ENCODE measurements at places on chromosomes 1 and 21. TPM values are rescaled to one million over a fixed set of nuclear protein-coding genes. Genes with fewer than 3 reads are reported as not detected.

GRCh38 chr1:38305666-38306065 lies 259.1 kb upstream of the POU3F1 start:
- no peak for DNase-seq

DNA sequence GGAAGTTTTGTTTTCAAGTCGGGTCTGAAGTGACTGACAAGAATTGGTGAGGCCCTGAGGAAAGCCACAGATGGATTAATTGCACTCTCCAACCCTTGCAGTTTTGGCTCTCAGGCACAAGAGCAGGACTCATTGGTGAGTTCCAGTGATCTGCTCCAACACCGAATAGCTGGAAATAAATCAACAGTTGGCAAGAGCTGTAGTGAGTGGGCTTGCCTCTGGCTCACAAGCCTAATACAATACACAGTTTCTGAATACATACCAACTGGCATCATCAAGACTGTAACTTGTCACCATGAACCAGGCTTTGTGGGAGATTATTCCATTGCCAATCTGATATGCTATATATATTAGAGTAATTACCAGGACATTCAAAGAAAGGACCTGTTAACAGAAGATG lies 131.6 kb downstream of the GRIK1 start:
- DNase-seq = no peak

DNA sequence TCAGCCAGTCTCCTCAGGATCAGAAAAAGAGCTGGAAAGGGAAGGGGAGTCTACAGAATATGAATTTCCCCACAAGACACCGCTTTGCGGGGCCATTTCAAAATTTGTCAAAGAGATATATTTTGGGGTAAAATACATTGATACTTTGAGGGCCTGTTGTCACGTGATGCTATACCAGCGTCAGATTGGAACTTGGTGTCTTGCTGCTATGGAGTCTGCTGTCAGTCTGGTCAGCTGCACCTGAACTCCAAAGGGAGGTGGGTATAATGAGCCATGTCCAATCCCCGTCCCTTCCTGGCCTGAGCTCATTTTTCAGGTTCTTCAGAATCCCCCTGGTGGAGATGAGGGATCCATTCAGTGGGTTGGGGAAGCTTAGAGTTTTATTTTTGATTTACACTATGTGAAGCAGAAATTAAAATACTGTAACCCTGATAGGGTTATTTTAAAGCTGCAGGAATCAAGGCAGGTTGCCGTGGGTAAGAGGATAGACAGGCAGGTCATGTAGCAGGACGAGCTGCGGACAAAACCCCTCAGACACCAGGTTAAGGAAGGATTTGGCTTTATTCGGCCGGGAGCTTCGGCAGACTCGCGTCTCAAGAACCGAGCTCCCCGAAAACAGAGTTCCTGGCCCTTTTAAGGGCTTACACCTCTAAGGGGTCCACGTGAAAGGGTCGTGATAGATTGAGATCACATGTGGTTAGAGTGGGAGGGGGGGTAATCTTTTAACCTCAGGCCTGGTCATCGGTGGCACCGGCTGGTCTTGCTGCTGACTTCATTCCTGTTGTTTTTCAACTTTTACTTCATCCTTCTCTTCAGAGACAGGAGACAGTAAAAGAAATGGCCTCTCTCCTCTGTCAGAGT lies 2.2 kb upstream of the POFUT2 start:
- no peak for DNase-seq

DNA sequence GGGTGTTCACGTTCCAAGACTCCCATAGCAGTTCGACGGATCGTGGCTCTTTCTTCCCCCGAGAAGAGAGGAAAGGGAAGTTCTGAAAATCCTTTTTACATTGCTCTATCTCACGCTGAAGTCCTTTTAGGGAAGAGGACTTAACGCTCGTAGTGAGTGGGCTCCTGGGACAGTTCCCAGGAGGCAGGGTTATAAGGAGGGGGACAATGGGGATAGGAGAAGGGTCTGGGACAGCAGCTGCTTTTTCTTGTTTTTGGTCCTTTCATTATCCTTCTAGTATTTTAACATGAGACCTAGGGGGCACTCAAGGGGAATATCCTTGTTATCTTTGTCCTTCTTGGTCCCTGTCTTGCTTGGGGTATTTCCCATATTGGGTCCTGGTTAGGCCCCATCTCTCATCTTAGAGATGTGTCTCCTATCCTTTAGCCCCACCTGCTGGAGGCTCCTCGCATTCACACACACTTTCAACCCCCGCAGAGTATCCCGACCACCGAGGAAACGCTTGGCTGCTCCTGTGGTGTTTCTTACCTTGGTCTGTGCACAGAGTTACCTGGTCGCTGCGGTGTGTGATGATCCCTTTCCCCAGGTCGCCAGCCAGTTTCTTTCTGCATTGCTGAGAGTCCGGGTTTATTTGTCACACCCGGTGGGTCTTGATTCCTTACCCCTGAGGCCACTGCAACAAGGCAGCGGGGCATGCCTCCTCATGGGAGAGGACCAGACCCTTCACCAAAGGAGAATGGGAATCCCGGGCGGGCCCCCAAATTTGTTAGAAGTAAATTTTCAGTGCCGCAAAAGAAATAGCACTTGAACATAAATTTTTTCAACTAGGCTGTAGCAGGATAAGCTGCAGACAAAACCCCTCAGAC lies 29.7 kb downstream of the SCCPDH start:
- peak; percentile 8 for DNase-seq

DNA sequence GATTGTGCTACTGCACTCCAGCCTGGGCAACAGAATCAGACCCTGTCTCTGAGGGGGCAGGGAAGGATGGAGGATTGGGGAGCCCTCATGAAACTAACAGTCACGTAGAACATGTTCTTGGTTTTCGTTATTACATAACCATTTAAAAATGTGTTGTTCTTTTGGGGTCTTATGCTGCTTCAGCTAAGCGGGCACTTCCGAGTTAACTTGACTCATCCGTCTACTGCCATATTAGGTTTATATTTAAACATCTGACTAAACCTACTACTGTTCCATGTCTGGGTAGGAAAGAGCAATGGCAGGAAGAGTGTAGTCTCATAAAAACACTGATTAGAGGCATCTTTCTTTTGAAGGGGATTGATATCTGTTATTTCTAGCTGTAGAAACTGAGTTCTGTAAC lies 59.5 kb upstream of the BMP8A start:
- DNase-seq = no peak

DNA sequence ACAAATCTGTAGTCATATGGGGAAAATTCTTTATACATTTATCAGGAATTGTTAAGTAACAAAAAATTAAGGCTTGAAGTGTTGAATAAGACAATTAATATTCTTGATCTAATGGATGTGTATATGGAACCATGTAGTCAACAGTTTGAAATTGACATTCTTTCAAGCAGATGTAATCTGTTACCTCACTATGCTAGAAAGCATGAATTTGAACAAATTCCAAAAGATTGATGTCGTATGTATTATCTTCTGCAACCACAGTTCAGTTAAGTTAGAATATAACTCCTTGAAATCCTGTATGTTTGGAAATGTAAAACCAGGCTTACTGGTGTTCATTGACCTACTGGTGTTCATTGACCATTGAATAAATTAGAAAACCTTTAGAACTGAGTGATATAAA lies 16.1 kb downstream of the CCDC18 start:
- no peak for DNase-seq

GRCh38 chr1:151510957-151511635 lies at the start of gene CGN:
CGN (plus strand) TSS chr1:151511387; CDS start chr1:151518520, 7,133 bp downstream.
- DNase-seq = no peak

GRCh38 chr1:40341491-40342380 lies 24.6 kb upstream of the COL9A2 start:
- no peak for DNase-seq

- no peak for DNase-seq
Measured at GRCh38 chr1:20376880-20377494, 86.3 kb downstream of the VWA5B1 start.

GRCh38 chr1:26412180-26412840 lies 1.7 kb downstream of the LIN28A start:
- DNase-seq = no peak

DNA sequence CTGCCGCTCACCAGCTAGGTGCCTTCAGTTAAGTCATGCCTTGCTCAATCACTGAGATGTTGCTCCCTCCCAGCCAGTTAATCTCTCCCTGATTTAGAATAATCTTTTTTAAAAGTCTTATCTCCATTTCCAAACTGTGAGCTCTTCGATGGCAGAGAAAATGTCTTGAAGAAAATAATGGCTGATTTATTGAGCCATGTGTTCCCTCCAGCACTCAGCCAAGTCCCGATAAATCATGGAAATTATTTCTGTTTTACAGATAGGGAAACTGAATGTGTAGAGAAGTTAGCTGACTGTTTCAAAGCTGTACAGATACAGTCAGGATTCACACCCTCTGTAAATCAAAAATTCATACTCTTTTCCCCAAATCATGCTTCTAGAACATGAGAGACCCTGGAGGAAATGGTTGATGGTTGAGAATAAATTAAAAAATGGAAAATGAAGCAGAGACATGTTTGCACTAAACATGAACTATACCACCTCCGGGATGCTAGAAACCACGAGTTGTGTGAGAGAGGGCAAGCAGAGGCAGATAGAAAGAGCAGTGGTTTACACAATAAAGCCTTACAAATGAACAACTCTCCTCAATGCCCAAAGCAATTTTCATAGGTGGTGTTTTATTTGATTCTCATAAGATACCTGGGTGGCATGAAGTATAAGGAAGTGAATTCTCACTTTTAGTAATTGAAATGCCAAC lies 376.4 kb downstream of the PLPP3 start:
- no peak for DNase-seq

- no peak for DNase-seq
Measured at GRCh38 chr1:85463731-85464496, 1.0 kb downstream of the DDAH1 start.

- DNase-seq = no peak
Measured at GRCh38 chr1:40622936-40623629, 42.4 kb downstream of the RIMS3 start.

GRCh38 chr1:225441314-225442122 lies 13.7 kb upstream of the LBR start:
- DNase-seq = no peak

GRCh38 chr1:119310301-119310700 lies 58.3 kb upstream of the HAO2 start:
- DNase-seq = no peak

GRCh38 chr1:24558902-24559791 lies 3.3 kb downstream of the NCMAP start:
- DNase-seq = no peak

DNA sequence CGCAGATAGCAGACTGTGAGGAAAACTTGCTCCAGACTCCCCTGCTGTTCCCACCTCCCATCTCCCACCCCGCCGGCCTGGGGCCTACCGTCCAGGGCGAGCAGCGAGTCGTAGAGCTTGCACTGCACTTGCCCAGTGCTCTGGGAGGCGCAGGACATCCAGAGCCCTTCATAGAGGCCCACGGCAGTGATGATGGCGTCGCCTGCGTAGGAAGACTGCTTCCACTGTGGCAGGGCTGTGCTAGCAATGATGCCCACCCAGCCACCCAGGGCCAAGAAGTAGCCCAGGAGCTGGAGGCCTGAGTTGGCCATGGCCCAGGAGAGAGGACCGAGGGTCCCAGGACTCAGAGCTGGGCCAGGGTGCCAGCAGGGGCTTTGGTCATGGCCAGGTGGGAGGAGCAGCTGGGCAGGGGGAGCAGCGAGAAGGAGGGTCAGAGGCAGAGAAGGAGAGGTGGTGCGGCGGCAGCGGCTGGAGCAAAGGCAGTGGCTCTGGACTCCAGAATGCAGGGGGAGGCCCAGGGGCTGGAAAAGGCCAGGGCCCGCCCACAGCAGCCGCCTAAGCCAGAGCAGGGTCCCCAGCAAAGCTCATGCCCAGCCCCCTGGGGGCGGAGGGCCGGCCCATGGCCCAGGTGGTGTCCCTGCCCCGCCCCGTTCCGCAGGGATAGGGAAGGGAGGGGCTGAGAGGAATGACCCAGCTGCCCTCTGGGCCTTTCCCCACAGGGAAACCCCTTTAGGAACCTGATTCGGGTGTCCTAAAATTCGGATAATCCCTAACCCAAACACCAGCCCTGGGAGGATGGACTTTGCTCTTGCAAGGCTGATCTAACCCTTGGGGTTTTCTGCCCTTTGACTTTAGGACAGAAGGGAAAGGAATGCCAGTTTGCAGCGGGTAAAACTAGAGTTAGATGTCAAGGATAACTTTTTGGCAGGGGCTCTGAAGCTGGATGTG lies at the start of gene CLDN19:
CLDN19 (minus strand) TSS at position 484 of the 948 bp plus-strand sequence; CDS start at position 311, 173 bp downstream.
- no peak for DNase-seq

- no peak for DNase-seq
Measured at GRCh38 chr1:66154394-66154793, 361.7 kb downstream of the PDE4B start.

- DNase-seq = peak; percentile 40
Measured at GRCh38 chr1:62625415-62625814, 28.1 kb downstream of the ANGPTL3 start.

DNA sequence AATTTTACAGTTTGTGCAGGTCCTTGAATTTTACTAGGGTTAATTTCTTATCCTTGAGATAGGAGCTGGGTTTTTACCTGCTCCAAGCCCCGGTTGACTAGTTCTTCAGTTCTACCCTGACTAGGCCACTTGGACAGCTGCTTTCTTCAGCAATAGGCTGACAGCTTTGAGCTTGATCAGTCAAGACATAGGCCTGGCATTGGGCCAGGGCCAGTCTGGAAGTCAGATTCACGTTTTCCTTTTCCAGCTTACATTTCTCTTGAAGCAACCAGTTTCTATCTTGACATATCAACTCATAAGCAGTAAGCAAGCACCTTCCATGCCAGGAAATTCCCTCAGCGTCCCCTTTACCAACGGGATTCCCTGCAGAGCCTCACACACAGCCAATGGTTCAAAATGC lies 63.7 kb upstream of the AJAP1 start:
- no peak for DNase-seq

DNA sequence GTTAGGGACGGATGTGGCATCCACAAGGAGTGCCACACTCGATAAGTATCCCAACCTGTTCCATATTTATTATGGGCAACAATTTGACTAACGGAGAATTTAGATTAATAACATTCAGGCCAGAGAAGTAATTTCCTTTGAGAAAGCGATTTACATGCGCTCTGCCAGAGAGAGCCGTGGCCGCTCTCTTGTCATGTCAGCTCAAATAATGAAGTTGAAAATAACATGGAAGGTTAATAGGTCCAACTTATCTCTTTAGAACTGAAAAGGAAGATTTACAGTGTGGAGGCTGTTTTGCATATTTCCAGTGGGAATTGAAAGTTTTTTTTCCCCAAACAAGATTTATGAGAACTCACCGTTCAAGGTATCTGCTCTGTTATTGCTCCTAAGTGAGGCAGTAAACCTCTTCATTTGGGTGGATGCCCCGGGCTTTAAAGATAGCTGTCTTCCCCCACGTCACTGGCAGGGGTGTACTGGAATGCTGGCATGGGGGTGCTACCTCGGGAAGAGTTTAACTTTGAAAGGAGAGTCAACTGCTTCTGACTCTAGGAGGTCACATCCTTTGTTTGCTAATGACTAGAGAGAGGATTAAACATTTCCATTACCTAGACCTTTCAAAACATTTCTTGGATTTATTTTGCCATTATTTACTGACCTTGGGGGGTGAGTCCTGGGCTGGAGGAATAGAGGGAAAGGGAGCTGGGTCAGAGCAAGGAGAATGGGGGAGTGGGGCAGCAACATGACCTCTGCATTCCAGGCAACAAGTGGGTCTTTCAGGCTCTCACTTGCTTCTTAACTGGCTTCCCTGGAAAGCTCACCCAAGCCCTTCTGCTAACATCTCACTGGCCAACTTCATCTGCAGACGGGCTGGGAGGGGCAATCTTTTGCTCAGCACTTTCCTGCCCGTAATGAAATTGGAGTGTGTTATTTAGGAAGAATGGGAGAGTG lies 204.2 kb downstream of the CAMTA1 start:
- no peak for DNase-seq

The S100A2 gene
- total RNA-seq = 0.69 TPM

The PTPRC gene
- total RNA-seq = 157 TPM

The DNALI1 gene
- total RNA-seq = not detected

The CSMD2 gene
- total RNA-seq = not detected

The CIART gene
- total RNA-seq = 1.4 TPM

The FCGR3A gene
- total RNA-seq = not detected
